Spinal cord (tissue), 10 donors: ENCODE measurements at places on chromosomes 1 and 21.
A peak's percentile ranks its signal among the peaks of the same experiment; 100 is the strongest.

DNA sequence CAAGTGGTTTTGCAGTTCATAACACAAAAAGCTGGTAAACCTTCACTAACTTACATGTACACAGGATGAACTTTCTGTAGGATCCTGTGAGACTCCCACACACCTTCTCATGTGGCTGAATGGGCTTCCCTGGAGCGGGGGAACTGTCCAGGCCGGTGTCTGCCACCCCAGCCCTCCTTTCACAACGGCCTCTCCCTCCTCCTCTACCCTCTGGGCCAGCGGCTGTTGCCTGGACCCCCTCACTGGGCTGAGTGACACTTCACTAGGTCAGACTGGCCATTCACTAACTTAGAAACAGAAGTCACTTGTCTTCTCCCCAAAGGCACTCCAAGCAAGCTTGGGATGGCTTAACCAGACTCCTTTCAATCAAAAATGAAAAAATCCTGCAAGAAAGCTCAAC lies 16.1 kb downstream of the SSU72 start:
- H3K4me3 ChIP-seq: no peak overlapping the region

DNA sequence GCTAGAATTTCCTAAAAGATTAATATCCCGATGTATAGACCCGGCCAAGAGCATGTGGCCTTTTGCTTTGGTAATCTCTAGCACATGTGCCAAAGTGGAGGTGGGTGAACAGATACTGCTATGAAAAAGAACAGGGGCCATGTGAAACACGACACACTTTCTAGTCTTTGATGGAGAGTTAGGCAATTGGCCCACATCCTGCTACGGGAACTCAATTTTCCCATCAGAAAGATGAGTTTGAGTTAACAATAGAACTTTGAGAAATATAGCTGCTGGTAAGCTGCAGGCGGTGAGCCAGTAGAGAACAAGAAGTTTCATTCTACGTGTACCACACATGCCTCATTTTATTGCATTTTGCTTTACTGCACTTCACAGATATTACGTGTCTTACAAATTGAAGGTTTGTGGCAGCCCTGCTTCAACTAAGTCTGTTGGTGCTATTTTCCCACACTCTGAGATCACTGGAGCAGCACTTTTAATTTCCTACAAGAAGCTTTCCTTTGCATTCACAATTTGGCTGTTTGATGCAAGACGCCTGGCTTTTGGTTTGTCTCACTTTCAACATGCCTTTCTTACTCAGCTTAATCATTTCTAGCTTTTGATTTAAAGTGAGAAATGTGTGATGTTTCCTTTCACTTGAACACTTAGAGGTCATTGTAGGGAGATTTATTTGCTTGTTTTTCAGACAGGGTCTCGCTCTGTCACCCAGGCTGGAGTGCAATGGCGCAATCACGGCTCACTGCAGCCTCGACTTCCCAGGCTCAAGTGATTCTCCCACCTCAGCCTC lies 46.3 kb downstream of the HTR6 start:
- no peak for DNase-seq
- no peaks in the 10 kb centered on the region for H3K36me3 ChIP-seq
- no peak overlapping the region for H3K27ac ChIP-seq
- H3K4me1 ChIP-seq: no peaks in the 10 kb centered on the region

GRCh38 chr1:239630767-239631166 lies 244.4 kb downstream of the CHRM3 start:
- no peak overlapping the region for H3K4me3 ChIP-seq
- no peaks in the 10 kb centered on the region for H3K36me3 ChIP-seq
- H3K4me1 ChIP-seq: no peaks in the 10 kb centered on the region

- no peak overlapping the region for H3K27ac ChIP-seq
- no peaks in the 10 kb centered on the region for H3K4me1 ChIP-seq
- peaks cover 46% of the 10 kb centered on the region for H3K36me3 ChIP-seq
- no peaks in the 10 kb centered on the region for H3K27me3 ChIP-seq
Observed at GRCh38 chr21:44065428-44065827, 41.8 kb upstream of the PWP2 start.

GRCh38 chr1:181486098-181486420 lies 2.7 kb downstream of the CACNA1E start:
- DNase-seq: peak; percentile 94
- H3K4me3 ChIP-seq: peak overlapping the region; percentile 57
- peaks cover 37% of the 10 kb centered on the region for H3K4me1 ChIP-seq
- no peaks in the 10 kb centered on the region for H3K36me3 ChIP-seq
- H3K27me3 ChIP-seq: peaks cover 35% of the 10 kb centered on the region
